CD4-positive, alpha-beta T cell treated with Interleukin-4 for 1 hour (primary cell): ENCODE measurements at places on chromosomes 16 and 17.

DNA sequence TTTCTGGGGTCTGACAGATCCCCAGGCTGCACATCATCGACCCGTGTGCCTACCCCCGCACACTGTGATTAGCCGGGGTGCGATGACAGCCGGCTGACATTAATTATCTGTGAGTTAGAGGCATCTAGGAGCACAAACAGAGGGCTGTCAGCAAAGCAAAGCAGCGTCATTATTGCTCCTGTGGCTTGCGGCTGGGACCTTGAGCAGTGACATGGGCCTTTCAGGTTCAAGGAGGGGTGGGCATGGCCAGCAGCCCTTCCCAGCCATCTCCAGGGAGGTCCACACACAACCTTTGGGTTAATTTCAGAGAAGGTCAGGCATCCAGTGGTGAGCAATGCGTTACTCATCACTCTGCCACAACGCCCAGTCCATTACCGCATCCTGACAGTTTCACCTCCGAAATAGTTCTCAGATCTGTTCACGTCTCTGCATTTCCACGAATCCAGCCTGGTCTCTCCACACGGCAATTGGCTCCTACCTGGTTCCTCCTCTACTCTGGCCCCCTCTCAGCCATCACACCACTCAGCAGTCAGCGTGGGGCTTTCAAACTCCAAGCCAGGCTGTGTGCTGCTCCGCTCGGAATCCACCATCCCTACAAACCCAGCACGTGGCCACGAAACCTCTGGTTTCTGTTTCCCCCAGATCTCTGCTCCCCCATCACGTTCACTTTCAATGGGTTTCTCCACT is 249.7 kb upstream of the C16orf82 start:
- DNase-seq, result no peak

- no peak for DNase-seq
These were observed 27.4 kb upstream of the ADORA2B start for GRCh38 chr17:15917438-15918027.

DNA sequence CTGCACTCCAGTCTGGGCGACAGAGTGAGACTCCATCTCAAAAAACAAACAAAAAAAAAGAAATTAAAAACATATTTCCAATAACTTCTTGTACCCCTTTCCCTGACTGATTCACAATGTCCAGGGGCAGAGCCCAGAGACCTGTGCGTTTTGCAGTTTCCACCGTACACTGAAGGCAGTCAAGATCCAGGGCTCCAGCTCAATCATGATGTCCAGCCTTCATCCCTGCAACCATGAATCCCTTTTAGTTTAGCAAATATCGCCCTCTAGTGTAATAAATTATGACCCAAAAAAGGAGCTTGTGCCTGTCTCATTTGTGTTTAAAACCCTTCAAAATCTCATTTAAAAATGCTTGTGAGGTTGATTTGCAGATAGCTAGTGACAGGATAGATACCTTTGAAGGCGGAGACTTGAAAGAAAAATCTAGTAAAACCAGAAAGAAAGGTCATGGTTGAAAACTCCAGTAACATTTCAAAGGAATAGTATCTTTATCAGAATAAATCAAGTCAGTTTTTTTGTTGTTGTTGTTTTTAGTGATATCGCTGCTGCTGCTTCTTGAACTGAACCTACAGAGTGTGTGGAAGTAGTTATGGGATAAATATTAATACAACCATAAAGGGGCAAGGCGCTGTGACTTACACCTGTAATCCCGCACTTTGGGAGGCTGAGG is 3.7 kb upstream of the ERN1 start:
- peak; percentile 78 for DNase-seq

DNA sequence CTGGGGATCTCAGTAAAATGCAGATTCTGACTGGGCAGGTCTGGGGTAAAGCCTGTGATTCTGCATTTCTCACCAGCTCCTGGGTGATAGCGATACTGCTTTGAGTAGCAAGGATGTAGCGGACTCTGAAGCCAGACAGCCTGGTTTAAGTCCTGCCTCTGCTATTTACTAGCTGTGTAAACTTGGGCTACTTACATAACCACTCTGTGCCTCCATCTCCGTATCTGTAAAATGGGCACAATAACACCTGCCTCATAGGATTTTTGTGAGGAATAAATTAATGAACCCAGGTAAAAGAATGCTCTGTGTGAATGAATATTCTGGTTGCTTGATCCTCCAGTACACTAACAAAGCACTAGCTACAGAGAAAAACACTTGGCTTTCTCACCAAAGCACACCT is 54.4 kb downstream of the TMEM132E start:
- DNase-seq, result no peak

DNA sequence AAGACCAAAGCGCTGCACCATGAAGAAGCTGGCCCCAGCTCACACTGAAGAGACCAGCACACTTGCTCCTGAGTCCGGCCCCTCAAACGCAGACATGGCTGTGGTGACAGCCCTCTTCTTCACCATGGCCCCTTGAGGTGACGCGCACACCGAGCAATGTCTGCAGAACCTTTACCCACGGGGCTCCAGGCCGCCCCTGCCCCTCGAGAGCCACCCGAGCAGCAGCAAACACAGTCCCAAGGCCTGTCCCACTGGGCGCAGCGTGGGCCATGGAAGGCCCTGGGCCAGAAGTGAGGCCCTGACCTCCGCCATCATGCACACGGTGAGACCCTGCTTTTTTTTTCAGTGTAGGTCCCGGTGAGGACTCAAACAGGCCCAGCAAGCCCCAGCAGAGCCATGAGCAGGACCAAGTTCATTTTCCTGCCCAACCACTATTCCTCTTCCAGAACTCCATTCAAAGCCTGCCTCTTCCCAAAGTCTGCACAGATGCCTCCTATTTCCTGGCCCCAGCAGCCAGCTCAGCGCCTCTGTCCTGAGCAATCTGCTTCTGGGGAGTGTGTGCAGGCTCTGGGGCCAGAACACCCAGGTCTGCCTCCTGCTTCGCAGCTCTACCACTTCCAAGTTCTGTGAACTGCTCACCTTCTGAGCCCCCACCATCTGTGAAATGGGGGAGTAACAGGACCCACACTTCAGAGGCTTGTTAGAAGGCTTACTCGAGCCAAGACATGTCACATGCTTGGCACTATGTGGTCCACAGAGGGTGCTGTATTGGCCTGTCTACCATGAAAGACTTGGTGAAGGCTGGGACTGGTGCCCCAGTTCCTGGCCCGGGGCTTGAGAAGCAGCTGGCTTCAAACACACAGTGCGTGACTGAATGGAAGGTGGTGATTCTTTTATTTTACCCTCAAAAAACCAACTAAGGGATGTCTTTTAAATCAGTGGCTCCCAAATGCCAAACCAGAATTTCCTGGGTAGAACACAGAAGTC is 35.7 kb upstream of the GSG1L start:
- DNase-seq, result no peak

DNA sequence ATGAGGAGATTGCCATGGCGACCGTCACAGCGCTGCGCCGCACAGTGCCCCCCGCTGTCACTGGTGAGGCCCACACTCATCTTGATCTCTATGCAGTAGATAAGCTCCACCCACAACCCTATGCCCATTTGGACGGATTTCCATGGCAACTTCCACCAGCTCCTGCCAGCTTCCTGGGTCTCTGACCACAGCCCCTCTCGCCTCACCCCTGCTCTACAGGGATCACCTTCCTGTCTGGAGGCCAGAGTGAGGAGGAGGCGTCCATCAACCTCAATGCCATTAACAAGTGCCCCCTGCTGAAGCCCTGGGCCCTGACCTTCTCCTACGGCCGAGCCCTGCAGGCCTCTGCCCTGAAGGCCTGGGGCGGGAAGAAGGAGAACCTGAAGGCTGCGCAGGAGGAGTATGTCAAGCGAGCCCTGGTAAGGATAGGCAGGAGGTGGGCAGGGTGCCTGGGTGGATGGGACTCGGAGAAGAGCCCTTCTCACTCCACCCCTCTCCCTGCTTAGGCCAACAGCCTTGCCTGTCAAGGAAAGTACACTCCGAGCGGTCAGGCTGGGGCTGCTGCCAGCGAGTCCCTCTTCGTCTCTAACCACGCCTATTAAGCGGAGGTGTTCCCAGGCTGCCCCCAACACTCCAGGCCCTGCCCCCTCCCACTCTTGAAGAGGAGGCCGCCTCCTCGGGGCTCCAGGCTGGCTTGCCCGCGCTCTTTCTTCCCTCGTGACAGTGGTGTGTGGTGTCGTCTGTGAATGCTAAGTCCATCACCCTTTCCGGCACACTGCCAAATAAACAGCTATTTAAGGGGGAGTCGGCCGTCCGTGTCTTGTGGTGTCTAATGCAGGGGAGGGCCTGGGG is 4.3 kb downstream of the ALDOA start:
- DNase-seq, result no peak

DNA sequence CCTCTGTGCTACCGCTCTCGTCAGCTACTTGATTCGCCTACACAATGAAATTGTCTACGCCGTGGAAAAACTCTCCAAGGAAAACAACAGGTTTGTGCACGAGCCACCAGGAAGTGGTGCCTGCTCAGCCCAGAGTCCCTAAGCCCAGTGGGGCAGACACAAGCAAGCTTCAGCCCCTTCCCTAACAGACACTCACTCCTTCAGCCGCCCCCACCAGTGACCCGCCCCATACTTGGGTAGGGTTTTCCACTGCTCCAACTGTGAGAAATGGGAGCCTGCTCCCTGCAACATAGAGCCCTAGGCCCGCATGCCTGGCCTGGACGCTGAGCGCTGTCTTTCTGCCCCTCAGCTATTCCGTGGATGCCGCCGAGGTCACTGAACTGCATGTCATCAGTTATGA is 28.6 kb upstream of the ENDOV start:
- no peak for DNase-seq

- no peak for DNase-seq
These were observed 745 bp upstream of the ABCC1 start for GRCh38 chr16:15948532-15949209.

DNA sequence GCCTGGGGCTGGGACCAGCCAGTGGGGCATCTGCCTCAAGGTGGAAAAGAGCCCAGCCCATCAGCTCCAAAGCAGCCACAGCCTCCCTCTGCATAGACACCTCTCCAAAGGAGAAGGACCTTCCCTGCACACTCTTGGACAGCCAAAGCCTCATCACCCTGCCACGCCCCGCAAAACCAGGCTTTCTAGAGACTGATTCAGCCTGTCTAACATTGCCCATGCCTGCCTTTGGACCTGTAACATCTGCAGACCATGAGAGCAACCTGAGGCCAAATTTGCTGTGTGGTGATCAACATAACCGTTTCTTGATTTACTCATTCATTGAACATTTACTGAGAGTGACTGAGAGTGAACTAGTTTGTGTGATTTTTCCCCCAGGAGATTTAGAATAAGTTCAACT is 219.7 kb upstream of the HSBP1 start:
- no peak for DNase-seq

GRCh38 chr17:71334048-71334751 is 786.6 kb upstream of the SOX9 start:
- no peak for DNase-seq

- DNase-seq, result no peak
These were observed 78.5 kb upstream of the CLEC3A start for GRCh38 chr16:77943801-77944200.

DNA sequence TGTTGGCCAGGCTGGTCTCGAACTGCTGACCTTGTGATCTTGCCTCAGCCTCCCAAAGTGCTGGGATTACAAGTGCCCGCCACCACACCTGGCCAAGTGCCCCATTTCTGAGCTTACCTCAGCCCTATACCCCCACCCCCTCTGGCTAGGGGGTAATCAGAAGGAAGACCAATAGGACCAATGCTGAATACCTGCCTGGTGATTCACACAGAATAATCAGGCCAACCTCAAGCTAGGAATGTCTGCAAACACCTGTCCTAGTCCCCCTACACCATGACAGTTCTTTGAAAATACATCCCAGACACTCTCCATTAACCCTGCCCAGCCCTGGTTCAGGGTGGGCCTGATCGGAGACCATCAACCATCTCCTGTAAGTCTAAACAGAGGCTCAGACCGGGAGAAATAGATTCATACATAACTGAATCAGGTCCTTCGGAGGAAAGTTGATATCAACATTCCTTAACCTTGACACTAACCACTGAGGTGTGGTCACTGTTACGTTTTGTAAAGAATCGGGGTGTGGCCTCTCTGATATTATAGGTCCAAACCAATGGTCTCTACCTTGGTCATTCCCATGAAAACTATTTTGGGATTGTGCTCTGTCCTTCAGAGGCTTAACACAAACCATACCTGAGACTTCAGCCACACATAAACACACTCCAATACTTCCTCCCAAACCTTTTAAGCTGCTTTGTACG is 130.8 kb downstream of the GAS7 start:
- no peak for DNase-seq

DNA sequence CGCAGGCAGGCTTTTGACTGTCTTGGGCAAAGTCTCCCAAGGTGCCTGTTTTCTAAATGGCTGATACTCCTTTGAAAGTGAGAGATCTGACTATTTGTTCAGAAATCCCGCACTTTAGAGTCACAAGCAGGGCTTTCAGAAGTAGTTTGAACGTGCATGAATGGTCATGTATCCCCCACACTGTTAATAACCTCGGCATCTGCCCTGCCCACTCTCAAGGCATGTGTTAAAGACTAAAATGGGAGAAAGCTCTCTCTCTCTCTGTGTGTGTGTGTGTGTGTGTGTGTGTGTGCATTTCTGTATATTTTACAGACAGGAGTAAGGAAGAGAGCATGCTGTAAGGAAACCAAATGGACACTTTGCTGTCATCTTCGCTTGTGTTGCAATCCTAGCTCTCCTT is 163.7 kb downstream of the MAF start:
- DNase-seq, result no peak

DNA sequence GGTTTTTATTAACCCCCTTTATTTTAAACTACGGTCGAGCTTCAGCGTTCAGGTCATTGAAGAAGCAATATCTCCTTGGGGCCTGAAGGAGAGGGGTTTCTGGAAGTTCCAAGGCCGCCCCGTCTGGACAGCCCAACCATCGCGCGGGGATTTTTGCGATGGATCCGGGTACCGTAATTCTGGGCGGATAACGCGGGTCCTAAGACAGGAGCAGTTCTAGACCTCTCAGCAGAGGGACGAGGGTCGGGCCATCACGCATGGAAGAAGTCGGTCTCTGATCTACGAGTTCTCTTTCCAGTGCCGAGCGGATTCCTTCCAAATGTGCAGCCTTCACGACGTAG is 3.6 kb downstream of the BORCS6 start:
- DNase-seq, result no peak

GRCh38 chr16:80164966-80165550 is 375.7 kb upstream of the DYNLRB2 start:
- DNase-seq, result no peak

- DNase-seq, result no peak
These were observed 2.5 kb downstream of the GRIN2C start for GRCh38 chr17:74857191-74857590.

DNA sequence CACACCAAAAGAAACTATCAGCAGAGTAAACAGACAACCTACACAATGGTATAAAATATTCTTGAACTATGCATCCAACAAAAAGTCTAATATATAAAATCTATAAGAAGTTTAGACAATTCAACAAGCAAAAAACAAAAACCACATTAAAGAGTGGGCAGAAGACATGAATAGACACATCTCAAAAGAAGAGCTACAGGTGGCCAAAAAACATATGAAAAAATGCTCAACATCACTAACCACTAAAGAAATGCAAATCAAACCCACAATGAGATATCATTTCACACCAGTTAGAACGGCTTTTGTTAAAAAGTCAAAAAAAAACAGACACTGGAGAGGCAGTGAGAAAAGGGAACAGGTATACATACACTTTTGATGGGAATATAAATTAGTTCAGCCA is 348.9 kb upstream of the MAF start:
- DNase-seq, result no peak
